ENCODE measurements at places on chromosomes 2 and 18.

GRCh38 chr2:104163611-104164130, 690.2 kb upstream of the POU3F3 start:
- no peak for DNase-seq

GRCh38 chr2:146094185-146094584, 1574.3 kb upstream of the ZEB2 start:
- DNase-seq = no peak

DNA sequence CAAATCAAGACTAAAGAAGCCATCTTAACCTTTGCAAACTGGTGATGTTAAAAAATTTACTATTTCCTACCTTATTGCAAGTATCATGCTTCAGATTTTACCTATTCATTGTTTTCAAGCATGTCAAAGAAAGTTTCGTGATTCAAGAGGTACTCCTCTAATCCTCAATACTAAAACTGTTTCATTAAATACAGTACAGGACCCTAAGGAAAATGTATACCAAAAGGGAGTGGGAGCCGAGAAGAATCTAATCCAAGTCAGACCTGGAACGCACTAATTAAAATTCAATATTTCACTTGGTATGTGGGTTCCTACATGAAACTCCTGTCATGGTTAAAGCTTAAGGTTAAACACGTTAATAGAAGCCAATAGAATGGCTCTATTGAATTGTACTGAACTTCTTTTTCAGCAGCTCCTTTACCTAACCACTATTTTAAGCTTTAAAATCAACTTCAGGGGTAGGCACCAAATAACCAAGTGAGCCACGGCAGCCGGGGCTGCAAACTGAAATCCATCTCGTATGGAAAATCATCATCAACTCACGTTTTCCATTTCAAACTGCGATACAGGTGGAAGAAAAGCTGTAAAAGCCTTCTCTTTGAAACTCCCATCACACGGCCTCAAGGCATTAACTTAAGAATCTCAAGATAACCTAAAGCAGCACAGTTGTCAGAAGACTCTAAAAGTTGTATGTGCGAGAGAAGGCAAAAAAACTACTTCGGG, 188.8 kb downstream of the ZEB2 start:
- no peak for DNase-seq

DNA sequence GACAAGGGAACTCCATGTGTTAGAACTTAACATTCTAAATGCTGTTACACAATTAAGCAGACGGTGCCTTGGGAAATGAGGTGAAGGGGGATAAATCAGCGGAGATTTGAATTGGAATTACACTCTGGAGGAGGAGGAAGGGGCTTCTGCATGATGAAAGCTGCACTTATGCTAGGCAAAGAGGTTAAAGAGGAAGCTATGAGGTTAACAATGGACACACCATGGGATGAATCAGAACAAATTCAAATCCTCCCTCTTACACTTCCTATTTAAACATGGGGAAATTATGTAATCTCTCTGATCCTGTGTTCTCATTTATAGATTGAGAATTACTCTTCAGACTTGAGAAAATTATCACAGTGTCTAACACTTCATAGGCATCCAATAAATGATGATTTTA, 121.5 kb upstream of the SIX2 start:
- no peak for DNase-seq

- DNase-seq = no peak
Observed at GRCh38 chr18:13390196-13390595, 171.6 kb downstream of the LDLRAD4 start.

DNA sequence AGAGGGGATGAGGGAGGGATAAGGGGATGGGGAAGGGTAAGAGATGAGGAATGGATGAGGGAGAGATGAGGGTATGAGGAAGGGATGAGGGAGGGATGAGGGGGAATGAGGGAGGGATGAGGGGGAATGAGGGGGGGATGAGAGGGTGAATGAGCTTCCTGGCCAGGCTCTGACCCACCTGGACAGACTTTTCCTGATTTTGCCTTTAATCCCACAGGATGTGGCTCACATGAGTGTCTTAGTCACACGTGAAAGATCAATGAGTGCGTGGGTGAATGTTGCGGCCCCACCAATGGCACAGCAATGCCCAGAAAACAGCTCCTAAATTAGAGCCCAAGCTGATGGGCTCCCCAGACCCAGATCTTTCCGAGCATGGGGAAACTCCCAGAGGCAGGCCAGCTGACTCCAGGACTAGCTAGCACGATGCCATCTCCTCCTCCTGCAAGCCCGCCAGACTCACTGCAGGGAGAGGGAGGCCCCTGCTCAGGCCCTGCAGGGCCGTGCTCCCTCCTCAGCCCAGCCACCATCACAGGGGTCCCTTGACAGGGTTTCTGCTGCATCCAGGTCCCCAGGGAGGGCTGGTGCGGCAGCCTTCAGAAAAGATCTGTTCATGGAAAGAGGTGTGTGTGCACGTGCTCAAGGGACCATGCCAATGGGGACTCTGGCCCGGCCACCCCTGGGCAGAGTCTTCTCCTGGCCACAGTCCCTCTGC, 41.4 kb downstream of the AQP12A start:
- DNase-seq = no peak

DNA sequence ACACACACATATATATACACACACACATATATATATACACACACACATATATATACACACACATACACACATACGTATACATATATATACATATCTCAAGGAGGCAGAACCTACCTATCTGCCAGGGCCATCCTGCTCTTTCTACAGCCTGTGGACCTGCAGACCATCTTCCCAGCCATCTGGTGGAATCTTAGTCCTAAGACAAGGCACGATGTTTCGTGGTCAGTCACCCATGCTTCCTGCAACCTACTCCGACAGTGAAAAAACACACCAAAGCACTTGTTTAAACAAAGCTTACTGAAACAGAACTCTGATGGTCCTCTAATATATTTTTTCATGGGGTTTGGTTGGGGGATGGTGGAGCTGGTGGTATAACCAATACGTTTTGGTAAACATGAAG, 164.2 kb upstream of the ZNF521 start:
- DNase-seq = no peak

- DNase-seq = no peak
Observed at GRCh38 chr2:191064590-191064989, 50.6 kb upstream of the STAT1 start.

GRCh38 chr2:111238296-111238695, 117.6 kb downstream of the BCL2L11 start:
- DNase-seq = no peak

GRCh38 chr2:67015681-67016080, 381.5 kb upstream of the ETAA1 start:
- DNase-seq = no peak

GRCh38 chr18:46070815-46071652, 1.0 kb downstream of the PSTPIP2 start:
- DNase-seq = no peak

- no peak for DNase-seq
Observed at GRCh38 chr2:46009315-46009714, 287.9 kb upstream of the EPAS1 start.

- DNase-seq = no peak
Observed at GRCh38 chr2:150882751-150883612, 378.7 kb downstream of the RBM43 start.

DNA sequence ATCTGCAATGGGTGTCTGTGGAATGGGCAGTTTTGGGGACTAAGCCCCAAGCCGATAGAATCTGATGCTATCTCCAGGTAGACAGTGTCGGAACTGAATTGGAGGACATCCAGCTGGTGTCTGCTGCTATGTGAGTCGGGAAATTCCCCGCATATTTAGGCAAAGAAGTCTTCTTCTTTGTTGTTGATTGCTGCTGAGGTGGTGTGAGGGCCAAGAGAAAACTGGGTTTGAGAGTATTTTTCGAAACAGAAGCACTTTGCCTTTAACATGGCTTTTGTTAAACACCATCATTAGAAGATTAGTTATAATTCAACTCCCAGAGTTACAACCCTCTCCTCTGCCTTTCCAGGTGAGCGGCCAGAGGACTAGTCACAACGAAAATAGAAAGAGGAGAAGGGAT, 49.4 kb upstream of the ACTR3 start:
- no peak for DNase-seq

- no peak for DNase-seq
Observed at GRCh38 chr2:7405861-7406715, 488.9 kb downstream of the RNF144A start.

GRCh38 chr2:229169751-229170150, 101.3 kb downstream of the PID1 start:
- no peak for DNase-seq

DNA sequence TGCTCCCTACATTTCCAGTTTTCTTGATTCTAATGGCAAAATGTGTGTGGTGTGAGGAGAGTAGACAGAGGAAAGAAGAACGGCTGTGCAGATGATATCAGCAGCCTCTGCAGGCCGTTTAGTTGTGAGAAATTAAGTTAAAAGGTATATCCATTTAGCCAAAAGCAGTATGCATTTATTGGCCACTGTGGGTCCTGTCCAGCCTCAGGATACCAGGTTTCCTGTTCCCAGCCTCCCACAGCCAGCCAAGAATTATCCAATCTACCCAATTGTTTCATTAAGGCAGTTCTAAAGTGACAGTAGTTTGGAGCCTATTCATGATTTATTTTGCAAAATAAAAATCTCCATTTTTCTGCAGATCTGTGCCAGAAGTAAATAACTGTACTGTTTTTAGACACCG, 107.5 kb downstream of the TMEM18 start:
- no peak for DNase-seq

GRCh38 chr2:144396318-144396717, 123.6 kb downstream of the ZEB2 start:
- DNase-seq = no peak

- no peak for DNase-seq
Observed at GRCh38 chr18:48129621-48130082, 199.2 kb upstream of the SMAD2 start.

DNA sequence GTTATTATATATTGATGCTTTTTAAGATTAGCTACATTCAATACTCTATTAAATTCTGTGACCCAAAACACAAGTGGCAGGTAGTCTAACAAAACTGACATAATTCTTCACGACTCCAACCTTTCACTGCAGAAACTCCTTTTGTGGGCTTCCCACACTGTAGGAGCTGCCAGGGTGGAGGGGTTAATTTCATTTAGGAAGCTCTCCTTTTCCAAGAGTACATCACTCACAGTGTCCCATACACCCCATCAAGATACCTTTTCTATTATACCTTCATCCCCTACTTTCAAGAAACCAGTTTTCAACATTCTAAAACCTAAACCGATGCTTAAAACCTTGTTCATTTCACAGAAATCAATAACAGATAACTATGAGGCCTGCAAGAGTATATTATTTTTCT, 825 bp downstream of the THUMPD2 start:
- no peak for DNase-seq

GRCh38 chr2:98654699-98655495, 46.5 kb downstream of the UNC50 start:
- no peak for DNase-seq

DNA sequence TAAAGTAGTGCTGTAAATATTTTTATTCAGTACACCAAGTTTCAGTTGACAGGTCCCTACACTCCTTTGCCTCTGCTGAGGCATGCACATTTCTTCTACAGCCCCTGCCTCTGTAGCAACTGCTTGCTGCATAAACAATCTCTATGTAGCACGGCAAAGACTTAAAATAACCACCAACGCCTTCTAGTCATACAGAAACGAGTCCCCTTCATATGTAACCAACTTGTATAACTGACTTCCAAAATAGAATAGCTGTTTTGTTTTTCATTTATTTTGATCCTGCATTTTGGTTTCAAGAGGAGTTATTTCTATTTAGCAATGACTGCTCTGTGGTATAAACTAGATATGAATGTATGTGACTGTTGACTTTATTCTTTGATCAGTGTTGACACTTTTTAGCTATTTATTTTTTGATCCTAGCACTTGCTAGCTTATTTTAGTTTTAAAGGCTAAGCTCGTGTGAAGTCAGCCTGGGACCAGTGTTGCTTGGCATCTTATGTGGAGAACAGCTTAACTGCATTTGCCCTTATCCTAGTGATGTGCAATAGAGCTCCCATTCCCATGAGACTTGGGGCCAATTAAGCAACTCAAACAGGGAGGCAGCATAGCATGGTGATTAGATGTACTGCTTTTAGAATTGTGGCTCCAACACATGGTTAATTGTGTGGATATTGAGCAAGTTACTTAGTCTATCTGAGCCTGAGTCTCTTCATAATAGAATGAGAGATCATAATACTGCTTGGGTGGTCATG, 79.6 kb downstream of the HRH4 start:
- no peak for DNase-seq

DNA sequence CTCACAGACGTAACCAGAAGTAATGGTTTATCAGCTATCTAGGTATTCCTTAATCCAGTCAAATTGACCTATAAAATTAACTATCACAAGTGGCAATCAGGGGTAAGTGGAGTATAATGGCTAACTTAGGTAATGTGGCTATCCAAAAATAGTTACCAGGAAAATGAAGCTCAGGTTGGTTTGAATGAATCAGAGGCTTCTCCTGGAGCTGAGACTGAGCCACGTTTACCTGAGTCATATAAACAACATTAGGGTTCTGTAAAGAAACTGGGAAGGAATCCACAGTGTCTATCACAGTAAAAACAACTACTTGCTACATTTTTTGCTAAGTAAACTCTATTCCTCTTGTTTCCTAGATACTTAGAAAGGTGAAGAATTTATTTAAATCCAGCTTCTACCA, 236.0 kb upstream of the SPHKAP start:
- DNase-seq = no peak

- DNase-seq = no peak
Observed at GRCh38 chr2:162021516-162022058, 52.4 kb downstream of the DPP4 start.

DNA sequence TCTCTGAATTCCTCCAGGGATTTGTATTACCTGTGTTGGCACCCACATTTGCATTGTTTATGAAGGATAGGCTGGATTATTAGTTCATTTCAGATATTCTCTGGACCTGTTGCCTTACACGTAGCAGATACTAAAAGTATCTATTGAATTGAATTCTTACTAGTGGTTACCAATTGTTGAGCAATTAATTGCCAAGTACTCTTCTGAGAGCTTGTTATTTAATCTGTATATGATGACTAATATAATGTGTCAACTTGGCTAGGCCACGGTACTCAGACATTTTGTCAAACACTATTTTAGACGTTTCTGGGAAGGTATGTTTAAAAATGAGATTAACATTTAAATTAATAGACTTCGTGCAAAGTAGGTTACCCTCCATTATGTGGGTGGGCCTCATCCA, 2.5 kb upstream of the SPP2 start:
- DNase-seq = no peak

GRCh38 chr2:130190237-130190636, 8.0 kb downstream of the TUBA3E start:
- DNase-seq = no peak

GRCh38 chr2:12278217-12278750, 438.5 kb upstream of the TRIB2 start:
- DNase-seq = no peak

DNA sequence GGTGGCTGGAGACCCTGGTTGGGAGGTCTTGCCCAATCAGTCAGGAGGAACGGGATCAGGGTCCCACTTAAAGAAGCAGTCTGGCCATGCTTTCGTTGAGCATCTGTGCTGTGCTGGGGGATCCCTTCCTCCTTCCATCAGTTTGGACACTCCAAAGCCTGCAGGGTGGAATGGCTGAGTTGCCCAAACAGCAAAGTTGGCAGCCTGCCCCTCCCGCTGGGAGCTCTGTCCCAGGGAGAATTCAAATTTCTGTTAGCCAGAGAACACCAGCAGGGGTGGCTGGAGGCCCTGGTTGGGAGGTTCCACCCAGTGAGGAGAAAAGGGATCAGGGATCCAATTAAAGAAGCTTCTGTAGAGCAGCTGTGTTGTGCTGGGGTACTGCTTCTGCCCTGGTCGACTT, 96.9 kb upstream of the CTAGE1 start:
- DNase-seq = no peak

GRCh38 chr18:65721619-65722018, 29.2 kb upstream of the CDH7 start:
- no peak for DNase-seq
